Kidney (tissue), 22 donors: ENCODE measurements at places on chromosomes 6 and 20. TPM values are rescaled to one million over a fixed set of nuclear protein-coding genes. Genes with fewer than 3 reads are reported as not detected.

DNA sequence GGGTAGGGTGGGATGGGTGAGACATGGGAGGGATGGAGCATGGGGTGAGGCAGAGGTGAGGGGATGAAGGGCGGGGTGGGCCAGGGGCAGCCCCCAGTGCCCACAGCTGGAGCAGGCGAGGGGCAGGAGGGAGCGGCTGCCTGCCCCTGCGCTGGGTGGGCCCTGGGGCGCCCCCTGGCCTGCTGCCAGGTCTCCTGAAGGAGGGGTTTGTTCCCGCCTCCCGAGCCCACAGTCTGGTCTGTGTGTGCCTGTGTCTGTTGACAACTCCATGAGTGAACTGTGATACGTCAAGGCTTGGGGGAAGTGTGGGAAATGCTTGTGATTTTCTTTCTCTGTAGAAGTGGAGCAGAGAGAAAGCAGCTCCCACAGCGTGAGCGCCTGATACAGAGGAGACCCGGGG lies 10.9 kb upstream of the MRGBP start:
- no peaks in the 10 kb centered on the region for H3K36me3 ChIP-seq
- DNase-seq = no peak
- H3K4me1 ChIP-seq = no peaks in the 10 kb centered on the region
- H3K4me3 ChIP-seq = no peak overlapping the region

GRCh38 chr20:14422892-14423291 lies 85.5 kb upstream of the FLRT3 start:
- H3K36me3 ChIP-seq = no peaks in the 10 kb centered on the region
- H3K4me3 ChIP-seq = no peak overlapping the region

DNA sequence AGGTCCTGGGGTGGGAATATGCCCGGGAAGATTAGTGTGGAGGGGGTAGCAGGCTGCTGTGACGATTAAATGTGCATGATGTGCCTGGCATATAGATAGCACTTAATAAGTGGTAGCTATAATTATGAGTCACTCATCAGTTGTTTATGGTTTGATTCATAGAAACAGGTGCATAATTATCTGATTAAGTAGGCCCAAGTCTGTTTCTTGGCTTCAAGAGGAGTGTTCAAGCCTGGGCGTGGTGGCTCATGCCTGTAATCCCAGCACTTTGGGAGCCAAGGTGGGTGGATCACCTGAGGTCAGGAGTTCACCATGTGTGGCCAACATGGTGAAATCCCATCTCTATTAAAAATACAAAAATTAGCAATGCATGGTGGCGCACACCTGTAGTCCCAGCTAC lies 74.9 kb downstream of the QRSL1 start:
- DNase-seq = no peak
- H3K4me1 ChIP-seq = peaks cover 9% of the 10 kb centered on the region
- no peak overlapping the region for H3K27ac ChIP-seq
- H3K4me3 ChIP-seq = no peak overlapping the region
- no peaks in the 10 kb centered on the region for H3K36me3 ChIP-seq

PKIB gene
- total RNA-seq = 5.3 TPM

PTCHD4 gene
- 1.7 TPM for total RNA-seq

GRCh38 chr6:165972139-165972802 lies 195.4 kb downstream of the TBXT start:
- H3K27ac ChIP-seq = no peak overlapping the region
- no peak for DNase-seq
- no peaks in the 10 kb centered on the region for H3K36me3 ChIP-seq
- no peaks in the 10 kb centered on the region for H3K4me1 ChIP-seq
- no peaks in the 10 kb centered on the region for H3K27me3 ChIP-seq

DPPA5 gene
- not detected for total RNA-seq
